Stimulated activated CD4-positive, alpha-beta T cell treated with anti-CD3 and anti-CD28 coated beads, Interleukin-12 subunit alpha, Interleukin-12 subunit beta, amount 100 ng/mL, for 48 hours (primary cell): ENCODE measurements at places on chromosomes 12 and 14.

- no peak for DNase-seq
Observed at GRCh38 chr14:100339766-100340422, 16.8 kb downstream of the SLC25A47 start.

DNA sequence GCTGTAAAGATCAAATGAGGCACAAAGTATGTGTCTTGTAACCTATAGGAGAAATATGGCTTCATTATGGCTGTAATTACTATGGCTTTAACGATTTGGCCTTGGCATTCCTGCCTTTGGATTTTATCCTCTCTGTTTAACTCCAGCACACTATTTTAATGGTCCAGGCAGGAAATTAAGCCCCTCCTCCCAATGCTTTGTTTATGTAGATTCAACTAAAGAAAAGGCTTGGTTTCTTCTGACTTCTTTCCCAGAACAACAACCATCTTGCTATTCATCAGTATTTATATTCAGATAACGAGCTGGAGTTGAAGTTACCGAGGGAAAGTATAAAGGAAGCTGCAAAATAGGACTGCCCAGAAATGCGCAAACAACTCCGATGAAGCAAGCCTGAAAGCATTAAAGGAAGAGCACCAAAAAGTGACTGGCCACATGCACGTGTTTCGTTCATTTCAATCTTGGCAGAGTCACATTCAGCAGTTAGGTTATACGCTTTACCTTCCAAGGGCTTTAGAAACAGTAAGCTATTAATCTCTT, 104.6 kb downstream of the NELL2 start:
- DNase-seq: no peak

DNA sequence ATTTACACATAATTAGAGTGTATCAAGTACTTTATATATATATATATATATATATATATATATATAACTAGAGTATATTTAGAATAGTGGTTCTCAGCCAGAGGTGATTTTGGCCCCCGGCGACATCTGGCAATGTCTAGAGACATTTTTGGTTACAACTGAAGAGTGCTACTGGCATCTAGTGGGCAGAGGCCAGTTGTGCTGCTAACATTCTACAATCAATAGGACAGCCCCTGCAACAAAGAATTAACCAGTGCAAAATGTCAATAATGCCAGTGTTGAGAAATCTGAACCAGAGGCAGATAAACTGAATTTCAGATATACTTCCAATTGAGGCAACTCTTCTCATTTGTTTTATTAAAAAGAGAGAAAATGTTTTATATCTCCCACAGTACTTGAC, 8.9 kb downstream of the GTF2A1 start:
- no peak for DNase-seq

- no peak for DNase-seq
Observed at GRCh38 chr14:59698793-59699192, 122.2 kb upstream of the CCDC175 start.

DNA sequence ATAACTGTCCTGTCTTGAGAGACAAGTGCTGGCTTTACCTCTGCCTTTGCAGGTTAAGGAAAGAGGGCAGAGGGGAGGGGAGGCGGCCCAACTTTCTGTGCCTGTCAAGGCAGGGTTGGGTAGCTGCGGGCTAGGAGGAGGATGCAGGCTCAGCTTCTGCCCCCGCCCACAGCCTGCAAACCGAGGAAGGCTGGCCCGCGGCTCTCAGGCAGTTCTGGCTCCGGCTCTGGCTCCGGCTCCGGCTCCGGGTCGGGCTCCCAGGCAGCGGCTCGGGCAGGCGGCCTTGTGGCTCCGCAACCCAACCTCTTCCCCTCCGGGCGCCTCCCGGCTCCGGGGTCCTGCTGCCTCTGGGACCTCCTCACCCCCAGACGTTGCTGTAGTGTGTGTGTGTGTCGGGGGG, 92.9 kb downstream of the TMEM30B start:
- no peak for DNase-seq

GRCh38 chr12:26822026-26822425, 11.0 kb downstream of the ITPR2 start:
- DNase-seq: no peak

- DNase-seq: no peak
Observed at GRCh38 chr12:107650977-107651376, 34.6 kb upstream of the PWP1 start.

DNA sequence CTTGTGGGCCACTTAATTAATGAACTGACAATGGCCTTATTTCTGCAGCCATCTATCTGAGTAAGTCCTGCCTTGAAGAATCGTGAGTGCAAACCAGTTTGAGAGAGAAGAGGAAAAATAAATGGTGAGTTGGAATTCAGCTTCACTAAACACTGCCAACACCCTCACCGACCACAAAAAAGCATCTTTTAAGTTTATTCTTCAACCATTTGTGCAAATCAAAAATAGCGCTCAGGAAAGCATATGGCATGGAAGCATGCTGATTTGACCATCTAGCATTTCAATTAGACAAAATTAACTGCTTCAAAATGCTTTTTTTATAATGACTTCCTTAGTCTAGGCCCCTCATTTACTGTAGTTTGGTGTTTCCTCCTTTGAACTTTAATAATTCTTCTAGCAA, 294.0 kb downstream of the PPFIA2 start:
- DNase-seq: no peak

DNA sequence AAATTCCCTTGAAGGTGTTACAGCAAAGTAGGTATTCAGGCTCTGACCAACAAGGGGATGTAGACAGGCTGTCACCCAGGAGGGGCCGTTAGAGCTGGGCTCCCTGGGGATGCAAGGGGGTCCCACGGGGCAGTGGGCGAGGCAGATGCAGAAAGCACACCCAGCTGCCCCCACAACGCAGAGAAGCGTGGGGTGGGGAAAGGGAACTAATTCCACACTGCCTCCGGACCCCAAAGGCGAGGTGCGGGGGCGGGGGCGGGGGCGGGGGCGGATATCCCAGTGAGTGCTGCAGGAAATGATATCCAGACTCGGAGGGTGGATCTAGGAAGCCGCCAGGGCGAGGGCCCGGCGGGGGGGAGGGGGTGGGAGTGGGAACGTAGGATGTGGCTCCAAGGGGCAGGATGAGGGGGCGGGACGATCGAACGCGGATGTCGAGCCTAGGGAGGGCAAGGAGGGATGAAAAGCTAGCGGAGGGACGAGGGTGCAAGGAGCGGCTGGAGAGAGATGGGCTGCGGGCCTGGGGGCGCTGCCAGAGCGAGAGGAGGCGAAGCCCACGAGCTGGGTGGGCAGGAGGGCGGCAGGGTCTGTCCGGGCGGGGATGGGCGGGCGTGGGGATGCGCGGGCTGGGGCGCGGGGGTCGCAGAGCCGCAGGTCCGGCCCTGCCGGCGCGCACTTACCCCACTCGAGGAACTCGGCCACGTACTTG, 874 bp downstream of the CDC42BPB start:
- no peak for DNase-seq

DNA sequence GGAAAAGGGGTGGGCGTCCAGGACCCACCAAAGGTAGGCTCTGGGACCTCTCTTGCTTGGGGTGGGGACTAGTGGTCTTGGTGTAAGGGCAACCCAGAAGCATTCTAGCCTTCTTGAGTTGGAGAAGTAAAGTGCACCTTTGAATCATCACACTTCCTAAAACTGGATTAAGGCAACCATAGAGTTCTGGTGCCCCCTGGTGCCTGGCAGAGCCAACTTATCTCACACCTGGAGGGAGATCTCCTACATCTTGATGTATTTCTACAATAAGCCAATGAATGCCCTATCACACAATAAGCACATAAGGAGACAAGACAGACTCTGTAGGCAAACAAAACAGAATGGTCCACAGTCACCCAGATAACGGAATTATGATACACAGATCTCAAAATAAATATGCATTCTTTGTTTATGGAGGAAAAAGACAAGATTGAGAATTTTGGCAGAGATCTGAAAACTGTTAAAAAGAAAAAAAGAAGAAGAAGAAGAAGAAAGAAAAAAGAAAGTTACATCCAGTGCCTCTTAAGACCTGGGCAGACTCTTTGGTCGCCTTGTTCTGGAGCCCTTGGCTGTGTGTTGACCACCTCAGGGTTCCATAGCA, 95.9 kb upstream of the PPP2R5C start:
- DNase-seq: peak; percentile 31

GRCh38 chr12:91250273-91250665, 67.7 kb upstream of the DCN start:
- no peak for DNase-seq

DNA sequence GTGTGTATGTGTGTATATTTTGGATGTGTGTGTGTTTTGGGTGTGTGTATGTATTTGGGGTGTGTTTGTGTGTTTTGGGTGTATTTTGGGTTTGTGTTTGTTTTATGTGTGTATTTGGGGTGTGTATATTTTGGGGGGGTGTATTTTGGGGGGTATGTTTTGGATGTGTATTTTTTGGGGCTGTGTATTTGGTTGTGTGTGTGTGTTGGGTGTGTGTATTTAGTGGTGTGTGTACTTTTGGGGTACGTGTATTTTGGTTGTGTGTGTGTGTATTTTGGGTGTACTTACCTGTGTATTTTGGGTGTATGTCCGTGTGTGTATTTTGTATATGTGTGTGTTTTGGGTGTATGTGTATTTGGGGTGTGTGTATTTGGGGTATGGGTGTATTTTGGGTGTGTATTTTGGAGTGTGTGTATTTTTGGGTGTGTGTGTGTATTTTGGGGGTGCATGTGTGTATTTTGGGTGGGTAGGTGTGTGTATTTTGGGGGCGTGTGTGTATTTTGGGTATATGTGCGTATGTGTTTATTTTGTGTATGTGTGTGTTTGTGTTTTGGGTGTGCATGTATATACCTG, 16.7 kb upstream of the TCTN2 start:
- no peak for DNase-seq

DNA sequence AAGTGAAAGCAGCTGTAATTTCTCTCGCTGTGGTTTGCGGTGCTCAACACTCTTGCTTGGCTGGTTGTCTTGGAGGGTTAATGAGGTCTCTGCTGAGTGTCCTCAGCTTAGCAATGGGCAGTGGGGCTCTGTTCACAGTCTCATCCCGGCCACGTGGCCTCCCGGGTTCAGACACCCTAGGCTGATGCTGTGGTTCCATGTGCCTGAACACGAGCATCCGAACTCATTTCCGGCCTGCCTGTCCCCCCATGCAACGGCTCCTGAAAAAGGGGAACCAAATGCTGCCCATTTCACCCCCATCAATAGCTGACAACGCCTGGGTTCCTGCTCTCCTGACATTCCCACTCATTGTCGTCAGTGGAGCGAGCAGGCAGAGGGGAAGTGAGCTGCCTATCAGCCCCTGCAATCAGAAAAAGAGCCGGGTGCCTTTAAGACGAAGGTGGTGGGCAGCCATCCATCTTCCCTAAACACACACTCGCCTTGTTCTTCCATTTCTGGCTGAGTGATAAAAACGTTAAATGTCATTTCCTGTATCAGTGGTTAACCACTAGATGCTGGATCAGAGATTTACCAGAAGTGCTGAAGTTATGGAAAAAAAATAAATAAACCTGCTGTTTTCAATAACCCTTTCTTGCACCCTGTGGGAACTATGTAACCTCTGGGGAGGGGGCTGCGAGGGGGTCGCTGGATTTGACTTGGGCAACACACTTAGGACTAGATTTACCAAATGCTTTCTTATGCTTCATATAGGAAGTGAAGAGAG, 60.3 kb upstream of the BCL2L14 start:
- peak; percentile 71 for DNase-seq

DNA sequence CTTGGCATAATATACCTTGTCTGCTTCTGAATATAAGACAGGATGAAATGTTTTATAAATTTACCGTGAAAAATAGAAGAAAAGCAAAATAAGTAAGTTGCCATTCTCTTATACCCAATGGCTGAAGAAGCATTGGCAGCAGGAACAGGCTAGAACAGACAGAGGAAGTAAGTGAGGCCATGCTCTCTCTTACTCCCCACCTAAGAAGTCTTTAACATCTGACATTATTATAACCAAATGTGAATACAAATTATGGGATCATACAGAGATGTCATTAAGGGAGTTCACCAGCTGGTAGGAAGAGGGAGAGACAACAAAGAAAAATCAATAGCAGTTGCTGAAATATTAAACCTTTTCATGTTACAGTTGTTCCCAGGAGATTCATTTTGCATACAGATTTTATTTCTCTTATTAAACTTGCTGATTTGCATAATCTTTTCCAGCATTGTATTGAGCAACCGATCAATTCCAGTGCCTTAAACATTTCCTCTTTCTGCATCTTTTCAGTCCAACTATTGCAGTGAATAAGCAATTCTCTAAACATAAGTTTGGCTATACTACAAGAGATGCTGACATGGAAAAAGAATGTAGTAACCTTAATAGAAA, 270.6 kb downstream of the SLC6A15 start:
- no peak for DNase-seq

DNA sequence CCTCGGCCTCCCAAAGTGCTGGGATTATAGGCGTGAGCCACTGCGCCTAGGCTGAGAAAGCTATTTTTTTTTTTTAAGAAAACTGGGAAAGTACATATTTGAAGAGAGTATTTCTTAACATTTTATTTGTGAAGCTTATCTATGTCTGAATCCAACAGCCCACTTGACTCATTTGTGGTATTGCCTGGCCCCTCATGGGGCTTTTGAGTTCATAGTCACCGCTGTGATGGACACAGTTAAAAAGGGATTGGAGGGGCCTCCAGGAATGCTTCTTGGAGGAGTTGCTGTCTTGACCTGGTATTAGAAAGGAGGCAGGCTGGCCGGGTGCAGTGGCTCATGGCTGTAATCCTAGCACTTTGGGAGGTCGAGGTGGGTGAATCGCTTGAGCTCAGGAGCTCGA, 26.5 kb downstream of the BCL7A start:
- DNase-seq: no peak

DNA sequence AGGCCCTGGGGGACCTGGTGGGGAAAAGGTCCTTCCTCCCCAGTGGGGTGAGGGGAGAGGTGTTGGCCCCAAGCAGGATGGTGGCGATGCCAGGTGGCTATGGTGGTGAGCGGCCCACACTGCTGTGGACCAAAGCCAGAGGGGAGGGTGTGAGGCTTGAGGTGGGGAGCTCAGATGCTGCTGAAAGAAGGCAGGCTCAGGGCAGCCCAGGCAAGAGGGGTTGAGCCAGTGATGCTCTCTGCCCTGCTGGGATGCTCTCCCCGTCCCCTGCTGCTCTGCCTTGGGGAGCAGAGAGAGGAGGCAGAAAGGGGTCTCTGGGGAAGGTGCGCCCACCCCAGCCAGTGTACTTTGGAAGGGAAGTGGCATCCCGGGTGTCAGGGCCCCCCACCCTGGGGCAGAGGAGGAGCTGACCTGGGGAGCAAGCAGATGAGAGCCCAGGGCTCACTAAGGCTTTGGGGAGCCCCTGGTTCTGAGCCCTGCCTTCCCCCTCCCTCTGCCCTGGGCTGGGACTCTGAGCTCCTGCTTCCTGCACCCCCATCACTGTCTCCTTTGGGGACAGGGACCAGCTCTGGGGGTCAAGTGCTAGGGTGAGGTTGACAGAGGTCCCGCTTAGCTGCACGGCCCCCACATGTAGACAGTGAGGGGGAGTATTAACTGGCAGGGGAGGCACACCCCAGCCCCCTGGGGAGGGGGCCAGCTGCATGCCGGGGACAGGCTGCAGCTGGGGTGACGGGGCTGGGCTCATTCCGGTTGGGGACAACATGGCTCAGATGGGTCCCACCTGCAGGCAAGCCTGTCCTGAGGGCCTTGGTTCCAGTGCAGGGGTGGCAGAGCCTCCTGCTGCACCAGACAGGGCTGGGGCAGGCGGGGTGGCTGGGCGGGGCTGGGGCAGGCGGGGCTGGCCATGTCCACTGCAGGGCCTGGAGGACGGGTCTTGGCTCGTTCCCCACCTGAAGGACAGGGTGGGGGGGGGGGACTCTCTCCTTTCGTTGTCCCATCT, 124.4 kb downstream of the KIF26A start:
- DNase-seq: no peak

- no peak for DNase-seq
Observed at GRCh38 chr14:34335968-34336367, 126.1 kb downstream of the SPTSSA start.

GRCh38 chr14:35068238-35069012, 22.4 kb downstream of the FAM177A1 start:
- DNase-seq: no peak
